ENCODE measurements at places on chromosomes 1 and 21.

DNA sequence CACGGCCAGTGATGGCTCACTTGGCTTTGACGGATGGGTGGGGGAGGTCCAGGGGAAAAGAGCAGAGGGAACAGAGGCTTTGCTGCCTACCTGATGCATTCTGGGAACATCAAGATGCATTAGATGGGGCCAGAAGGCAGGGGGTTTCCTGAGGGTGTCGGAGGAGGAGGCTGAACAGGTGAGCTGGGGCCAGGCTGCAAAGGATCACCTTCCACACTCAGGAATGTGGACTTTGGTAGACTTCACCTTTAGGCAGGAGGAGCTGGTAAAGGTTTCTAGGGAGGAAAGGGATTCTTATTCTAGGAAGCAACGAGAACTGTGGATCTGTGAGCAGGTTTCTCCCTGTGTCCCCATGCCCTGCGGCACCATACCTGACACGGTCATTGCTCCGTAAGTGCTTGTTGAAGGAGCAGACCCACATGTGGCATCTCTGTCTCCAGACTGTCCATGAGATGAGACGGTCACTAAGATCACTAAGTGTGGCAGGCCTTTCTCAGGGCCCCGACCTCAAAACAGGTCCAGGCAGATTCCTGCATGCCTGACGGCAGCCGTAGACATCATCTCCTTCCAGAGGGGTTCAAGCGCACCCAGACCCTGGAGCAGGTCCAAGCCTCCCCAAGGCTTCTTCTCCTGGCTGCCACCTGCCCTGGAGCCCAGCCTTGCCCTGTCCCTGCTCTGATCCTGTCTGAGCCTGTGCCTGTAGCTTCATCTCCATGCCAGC lies 89.1 kb upstream of the SLC25A33 start:
- no peak for DNase-seq

GRCh38 chr1:178752891-178753290 lies 27.8 kb downstream of the RALGPS2 start:
- no peak for DNase-seq

GRCh38 chr1:223153177-223154119 lies 10.4 kb upstream of the TLR5 start:
- no peak for DNase-seq

GRCh38 chr21:16455978-16456377 lies 726.2 kb downstream of the USP25 start:
- peak; percentile 75 for DNase-seq

DNA sequence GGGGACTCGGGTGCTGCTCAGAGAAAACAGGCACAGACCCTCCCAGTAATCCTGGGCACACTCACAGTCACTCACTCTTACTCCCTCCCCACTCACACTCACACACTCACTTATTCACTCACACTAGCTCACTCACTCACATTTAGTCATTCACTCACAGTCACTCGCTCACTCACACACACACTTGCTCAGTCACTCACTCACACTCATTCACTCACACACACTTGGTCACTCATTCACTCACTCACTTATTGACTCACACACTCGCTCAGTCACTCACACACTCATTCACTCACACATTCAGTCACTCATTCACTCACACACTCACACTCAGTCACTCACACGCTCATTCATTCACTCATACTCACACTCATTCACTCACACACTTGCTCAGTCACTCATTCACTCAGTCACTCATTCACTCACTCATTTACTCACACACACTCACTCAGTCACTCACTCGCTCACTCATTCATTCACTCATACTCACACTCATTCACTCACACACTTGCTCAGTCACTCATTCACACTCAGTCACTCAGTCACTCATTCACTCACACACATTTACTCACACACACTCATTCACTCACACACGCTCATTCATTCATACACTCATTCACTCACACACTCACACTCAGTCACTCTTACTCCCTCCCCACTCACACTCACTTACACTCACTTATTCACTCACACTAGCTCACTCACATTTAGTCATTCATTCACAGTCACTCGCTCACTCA lies 164.2 kb upstream of the C1orf174 start:
- DNase-seq: no peak

DNA sequence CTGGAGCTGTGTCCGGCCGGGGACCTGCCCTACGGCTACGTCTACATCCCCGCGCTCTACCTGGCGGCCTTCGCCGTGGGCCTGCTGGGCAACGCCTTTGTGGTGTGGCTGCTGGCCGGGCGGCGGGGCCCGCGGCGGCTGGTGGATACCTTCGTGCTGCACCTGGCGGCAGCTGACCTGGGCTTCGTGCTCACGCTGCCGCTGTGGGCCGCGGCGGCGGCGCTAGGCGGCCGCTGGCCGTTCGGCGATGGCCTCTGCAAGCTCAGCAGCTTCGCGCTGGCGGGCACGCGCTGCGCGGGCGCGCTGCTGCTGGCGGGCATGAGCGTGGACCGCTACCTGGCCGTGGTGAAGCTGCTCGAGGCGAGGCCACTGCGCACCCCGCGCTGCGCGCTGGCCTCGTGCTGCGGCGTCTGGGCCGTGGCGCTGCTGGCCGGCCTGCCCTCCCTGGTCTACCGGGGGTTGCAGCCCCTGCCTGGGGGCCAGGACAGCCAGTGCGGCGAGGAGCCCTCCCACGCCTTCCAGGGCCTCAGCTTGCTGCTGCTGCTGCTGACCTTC lies 412 bp downstream of the GPR25 start:
- DNase-seq: no peak

- DNase-seq: no peak
Measured at GRCh38 chr21:40976198-40977109, 129.5 kb upstream of the DSCAM start.

- no peak for DNase-seq
Measured at GRCh38 chr1:232751393-232752140, 53.6 kb upstream of the MAP10 start.

GRCh38 chr1:172671591-172671990 lies 12.7 kb downstream of the FASLG start:
- no peak for DNase-seq

Measured in NCI-H187 (cell line).